ENCODE measurements at places on chromosomes 4 and X. TPM values are rescaled to one million over a fixed set of nuclear protein-coding genes. Genes with fewer than 3 reads are reported as not detected.

DNA sequence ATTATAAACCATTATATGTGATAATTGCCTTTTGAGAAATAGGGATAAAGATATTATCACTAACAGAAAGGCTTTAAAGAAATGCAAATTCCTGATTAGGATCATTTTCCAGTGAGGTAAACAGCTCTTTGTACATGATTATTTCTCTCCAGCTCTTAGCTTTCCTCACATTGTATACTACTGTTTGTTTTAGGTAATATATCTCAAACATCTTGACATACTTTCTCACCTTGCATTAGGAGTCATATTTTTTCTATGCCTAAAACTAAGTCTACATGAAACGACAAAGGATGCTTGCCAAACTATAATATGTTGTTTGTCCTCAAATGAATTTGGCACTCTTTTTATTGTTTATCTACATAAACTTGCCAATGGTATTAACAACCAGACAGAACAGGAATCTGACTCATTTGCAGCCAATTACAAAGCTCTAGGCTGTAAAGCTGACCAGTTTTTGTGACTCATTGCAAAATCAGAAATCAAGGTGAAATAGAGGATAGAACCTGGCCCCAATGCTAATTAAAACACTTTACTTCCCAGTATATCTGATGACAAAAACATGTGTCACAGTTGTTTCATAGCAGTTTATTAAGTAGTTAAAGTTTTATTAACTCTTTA lies 107.0 kb downstream of the IQCM start:
- DNase-seq: no peak

DNA sequence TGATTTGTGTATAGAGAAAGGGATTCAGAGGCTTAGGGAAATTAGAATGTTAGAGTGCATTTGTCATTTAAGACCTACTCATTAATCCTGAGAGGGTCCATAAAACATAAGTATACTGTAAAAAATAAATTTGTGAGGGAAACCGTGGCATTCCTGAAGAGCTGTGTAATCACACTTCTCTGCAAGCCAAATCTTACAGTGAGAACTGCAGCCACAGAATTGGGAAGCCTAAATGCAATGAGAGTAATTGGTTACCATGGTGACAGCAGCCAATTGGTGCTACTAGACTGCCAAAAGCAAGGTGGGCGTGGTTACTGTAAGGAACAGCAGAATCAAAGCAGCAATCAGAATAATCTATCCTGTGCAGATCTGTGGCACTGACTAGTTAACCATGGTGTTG lies 345.2 kb upstream of the GRID2 start:
- no peak for DNase-seq

GRCh38 chr4:2767705-2768074 lies 11.6 kb upstream of the TNIP2 start:
- peak; percentile 18 for DNase-seq

Gene KCNIP4
- total RNA-seq: not detected

DNA sequence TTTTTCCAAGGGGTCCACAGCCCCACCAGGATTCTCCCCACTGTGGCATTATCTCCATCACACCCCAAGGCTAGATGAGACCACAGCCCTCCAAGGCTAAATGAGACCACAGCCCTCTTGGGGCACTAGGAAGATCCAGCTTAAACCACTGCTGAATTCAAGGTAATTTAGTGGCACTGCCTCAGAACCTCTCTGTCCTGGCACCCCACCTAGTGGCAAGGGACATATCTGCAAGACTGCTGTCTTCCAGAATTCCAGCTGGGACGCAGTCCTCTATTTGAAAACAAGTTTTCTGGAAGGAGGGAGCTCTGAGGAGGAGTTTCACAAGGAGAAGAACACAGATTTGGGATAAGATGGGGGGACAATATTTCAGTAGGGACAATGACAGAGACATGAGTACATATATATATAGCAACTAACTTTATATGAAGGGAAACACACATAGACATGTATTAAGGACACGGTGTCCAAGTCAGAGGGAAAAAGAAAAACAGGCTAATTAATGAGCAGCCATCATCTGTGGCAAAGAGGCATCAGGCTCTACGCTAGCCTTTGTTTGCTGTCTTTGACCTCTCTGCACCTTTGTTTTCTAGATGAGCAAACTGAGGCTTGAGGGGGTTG lies 9.3 kb downstream of the CETN2 start:
- no peak for DNase-seq

Gene CDS1
- not detected for total RNA-seq

DNA sequence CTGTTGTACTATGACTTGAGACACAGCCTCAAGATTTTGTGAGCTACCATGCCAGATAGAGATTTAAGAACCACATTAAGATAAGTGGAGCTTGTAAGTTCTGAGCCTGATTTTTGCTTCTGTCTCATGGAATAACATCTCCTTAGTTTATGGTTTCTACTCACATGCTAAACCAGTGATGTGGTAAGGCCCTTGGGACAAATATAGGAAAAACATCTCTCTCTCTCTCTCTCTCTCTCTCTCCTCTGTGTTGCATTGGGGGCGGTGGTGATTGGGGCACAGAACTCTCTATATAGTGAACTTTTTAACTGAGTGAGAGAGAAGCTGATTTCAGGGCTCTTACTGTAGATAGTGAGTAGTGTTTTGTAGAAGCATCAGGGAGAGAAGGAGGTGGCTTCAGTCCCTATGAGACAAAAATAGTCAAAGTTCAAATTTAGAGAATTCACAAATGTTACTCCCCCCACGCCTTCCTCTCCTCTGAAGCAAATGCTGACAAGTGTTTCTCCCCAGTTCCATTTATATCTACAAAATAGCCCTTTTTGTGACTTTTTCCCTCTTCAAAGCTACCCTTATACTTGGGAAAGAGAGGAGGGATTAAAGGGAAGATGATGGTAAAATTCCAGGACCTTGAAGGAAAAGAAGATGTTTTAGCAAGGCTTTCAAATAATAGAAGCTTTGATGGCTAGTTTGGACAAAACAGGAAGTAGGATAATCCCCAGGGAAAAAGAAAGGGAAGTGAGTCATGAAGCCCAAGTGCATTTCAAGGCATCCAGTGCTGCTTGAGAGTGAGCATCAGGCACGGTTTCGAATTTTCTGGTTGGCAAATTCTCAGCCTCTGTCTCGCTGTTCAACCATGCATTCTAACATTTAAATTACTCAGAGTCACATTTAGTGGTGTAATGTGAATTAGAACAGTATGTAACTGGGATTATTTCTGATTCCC lies 134.3 kb upstream of the AP1S2 start:
- no peak for DNase-seq

Measured in natural killer cell treated with Interleukin-12 subunit alpha and Interleukin-12 subunit beta and Interleukin-15 and Interleukin-18, amount 100 ng/mL, for 72 hours (primary cell).